ENCODE measurements at places on chromosomes 13 and 19.

GRCh38 chr19:33558856-33559255 lies 37.3 kb upstream of the PEPD start:
- DNase-seq = no peak

GRCh38 chr19:6312018-6312417 lies 21.4 kb downstream of the ACER1 start:
- DNase-seq = no peak

GRCh38 chr13:50990818-50991506 lies 81.4 kb downstream of the RNASEH2B start:
- DNase-seq = peak; percentile 88

- no peak for DNase-seq
Observed at GRCh38 chr19:2144190-2144589, 7.2 kb downstream of the AP3D1 start.

- no peak for DNase-seq
Observed at GRCh38 chr13:28585561-28585960, 73.4 kb upstream of the POMP start.

DNA sequence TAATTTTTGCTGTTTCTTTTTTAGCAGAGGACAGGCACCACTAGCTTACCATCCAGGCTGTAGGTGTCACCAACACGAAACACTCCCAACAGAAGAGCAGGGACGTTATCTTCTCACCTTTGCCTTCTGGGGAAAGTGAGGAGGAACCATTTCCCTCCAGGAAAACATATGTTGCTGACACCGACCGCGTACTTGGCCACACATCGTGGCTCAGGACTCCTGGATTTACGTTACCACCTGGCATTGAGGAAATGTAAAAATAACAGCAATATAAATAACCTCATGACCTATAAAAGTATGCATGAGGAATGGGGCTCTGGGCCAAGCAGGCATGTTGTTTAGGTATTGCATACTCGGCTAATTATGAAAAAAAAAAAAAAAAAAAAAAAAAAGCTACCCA lies 525.1 kb downstream of the MYO16 start:
- DNase-seq = no peak

DNA sequence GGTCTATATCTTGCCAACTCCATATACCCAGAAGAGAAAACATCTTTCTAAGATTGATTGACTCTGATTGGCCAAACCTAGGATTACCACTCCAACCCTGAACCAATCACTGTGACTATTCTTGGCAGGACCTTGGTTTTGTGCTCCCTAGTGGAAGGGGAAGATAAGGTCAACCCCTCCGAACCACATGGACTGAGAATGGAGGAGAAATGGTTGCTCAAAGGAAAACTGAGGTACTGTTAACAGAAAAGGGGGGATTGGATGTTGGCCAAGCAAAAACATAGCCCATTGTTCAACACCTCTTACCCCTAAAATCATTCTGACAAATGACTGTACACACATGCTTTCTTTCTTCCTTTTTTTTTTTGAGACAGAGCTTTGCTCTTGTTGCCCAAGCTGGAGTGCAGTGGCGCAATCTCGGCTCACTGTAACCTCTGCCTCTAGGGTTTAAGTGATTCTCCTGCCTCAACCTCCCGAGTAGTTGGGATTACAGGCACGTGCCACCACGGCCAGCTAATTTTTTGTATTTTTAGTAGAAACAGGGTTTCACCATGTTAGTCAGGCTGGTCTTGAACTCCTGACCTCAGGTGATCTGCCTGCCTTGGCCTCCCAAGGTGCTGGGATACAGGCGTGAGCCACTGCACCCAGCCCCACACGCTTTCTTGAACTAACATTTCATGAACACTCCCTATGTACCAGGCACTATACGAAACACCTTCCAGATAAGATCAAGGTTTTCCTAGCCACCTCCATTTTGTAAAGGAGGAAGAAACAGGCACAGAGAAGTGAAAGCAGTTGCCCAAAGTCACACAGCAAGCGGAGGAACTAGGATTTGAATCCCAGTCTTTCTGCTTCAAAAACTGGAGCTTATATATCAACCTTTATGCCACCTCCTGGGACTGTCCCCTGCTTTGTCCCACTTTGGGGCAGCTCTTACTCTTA lies 6.5 kb downstream of the MEIOSIN start:
- no peak for DNase-seq

DNA sequence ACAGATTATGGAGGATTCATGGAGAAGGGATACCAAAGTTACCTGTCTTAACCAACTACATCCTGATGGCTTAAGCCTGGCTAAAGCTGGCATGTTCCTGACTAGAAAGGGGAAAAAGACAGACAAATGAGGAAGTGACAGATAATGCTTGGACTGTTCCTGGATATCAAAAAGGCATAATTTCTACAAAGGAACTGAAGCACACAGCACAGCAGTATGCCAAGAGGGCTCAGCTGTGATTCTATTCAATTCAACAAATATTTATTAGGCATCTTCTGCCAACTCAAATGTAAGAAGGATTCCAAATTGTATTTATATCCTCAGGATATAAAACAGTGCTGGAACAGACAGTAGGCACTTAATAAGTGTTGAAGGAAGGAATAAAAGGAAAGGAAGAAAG lies 59.5 kb downstream of the KLF12 start:
- peak; percentile 72 for DNase-seq

DNA sequence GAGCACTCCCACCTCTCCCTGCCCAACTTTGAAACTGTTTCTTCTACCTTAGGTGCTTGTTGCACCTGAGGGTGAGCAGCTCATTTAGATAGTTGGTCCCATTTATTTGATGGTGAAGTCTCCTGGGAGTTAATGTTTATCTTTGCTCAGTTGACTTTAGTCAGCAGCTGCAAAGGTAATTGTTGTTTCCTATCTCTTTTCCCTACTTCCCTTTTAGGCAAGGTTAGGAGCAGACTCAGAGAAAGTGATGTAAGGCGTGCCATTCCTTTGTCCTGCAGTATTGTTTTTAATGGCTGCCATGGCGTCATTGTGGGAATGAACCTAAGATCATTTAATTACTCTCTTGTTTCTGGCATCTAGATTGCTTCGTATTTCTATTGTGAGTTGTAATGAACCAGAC lies 11.6 kb downstream of the AKAP11 start:
- DNase-seq = no peak

- no peak for DNase-seq
Observed at GRCh38 chr13:44096901-44097300, 217.2 kb downstream of the LACC1 start.

GRCh38 chr19:4684312-4685095 lies 14.4 kb upstream of the MYDGF start:
- DNase-seq = no peak

DNA sequence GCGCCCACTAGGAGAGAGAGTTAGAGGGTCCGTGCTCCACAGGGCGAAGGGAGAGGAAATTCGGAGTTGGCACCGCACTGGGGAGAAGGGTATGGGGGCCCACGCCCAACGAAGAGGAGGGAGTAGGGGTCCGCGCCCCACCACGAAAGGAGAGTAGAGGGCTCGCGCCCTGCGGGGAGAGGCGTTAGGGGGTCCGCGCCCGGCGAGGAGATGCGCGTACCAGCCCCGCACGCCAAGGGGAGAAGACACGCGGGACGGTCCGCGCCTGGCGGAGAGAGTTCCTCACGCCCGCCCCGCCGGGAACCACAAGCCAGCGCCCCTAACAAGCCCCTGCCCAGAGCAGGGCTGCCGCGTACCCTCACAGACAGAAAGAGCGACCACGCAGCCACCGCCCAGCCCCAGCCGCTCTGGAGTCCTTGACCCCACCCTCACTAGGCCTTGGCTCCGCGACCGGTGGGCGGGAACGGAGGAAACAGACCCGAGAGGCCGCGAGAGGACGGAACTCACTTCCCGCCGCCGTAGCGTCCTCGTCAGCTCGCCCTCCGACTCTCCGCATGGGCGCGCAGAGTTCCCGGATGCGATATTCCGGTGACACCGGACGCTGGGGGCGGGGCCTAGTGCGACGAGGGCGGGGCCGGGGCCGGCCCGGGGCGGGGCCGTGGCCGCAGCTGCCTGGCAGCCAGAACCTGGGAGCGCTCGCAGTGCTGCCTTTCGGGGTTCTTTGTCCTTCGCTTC lies 20.0 kb upstream of the ZSCAN18 start:
- no peak for DNase-seq

DNA sequence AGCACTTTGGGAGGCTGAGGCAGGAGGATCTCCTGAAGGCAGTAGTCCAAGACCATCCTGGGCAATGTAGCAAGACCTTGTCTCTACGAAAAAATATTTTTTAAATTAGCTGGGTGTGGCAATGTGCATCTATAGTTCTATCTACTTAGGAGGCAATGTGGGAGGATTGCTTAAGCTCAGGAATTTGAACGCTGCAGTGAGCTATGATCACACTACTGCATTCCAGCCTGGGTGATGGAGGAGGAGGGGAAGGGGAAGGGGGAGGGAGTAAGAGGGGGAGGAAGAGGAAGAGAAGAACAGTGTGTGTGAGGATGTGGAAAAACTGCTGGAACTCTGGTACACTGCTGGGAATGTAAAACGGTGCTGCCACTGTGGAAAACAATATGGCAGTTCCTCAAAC lies 9.2 kb upstream of the CLIP3 start:
- DNase-seq = peak; percentile 69

DNA sequence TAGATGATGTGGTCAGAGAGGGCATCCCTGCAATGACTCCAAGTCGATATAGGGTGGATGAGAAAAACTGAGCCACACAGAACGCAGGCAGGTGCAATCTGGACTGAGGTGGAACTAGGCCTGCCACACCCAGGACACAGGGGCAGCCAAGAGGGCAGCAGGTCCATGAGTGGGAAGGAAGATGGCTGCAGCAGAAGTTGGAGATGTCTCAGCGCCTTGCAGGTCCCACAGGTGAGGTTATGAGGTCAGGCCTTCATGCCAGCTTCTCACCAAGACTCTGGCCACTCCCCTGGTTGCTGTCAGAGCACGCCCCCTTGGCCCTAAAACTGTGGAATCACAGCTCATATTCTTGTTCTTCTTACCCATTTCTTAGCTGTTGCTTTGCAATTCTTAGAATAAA lies 147.7 kb upstream of the VSTM2B start:
- DNase-seq = no peak

- no peak for DNase-seq
Observed at GRCh38 chr19:55457683-55458457, 3.6 kb downstream of the ISOC2 start.

GRCh38 chr19:47541518-47541917 lies 26.7 kb upstream of the NAPA start:
- no peak for DNase-seq

DNA sequence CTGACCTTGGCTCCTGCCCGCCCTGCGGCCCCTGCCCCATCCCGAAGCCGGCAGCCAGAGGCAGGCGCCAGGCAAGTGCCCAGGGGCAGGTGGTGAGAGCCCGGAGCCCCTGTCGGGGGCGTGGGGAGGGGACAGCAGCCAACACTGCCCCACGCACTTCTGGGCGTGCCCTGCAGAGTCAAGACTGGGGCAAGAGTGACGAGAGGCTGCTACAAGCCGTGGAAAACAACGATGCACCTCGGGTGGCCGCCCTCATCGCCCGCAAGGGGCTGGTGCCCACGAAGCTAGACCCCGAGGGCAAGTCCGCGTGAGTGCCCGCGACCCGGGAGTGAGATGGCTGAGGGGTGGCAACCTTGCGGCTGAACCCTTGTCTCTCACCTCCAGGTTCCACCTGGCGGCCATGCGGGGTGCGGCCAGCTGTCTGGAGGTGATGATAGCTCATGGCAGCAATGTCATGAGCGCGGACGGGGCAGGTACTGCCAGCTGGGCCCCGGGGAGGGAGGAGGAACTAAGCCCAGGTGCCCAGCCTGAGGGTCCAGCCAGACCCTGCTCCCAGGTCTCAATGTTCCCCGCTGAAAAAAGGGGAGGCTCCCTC lies 17.3 kb downstream of the ANKRD24 start:
- no peak for DNase-seq

- no peak for DNase-seq
Observed at GRCh38 chr13:113534236-113534860, 43.8 kb upstream of the DCUN1D2 start.

GRCh38 chr13:94267581-94268366 lies 211.7 kb downstream of the DCT start:
- no peak for DNase-seq

- no peak for DNase-seq
Observed at GRCh38 chr13:105567951-105568525, 967.4 kb downstream of the EFNB2 start.

DNA sequence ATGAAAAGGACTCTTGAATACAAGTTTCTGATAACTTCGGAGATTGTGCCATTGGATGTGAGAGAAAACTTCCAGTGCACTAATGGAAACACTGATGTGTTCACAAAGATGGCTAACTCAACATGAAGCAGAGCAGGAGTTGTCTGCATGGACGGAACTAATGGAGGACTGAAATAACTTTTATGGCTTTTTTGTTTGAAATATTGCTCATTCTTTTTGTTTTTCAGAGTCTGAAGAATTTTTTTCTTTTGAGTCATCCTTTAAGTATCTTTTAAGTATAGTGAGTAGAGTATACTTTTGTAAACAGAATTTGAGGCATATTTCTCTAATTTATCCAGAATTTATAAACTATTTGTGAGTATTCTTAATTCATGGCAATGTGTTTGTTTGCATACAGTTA lies 25.7 kb downstream of the CRYL1 start:
- DNase-seq = no peak

GRCh38 chr19:7681340-7682174 lies 924 bp downstream of the TRAPPC5 start:
- peak; percentile 84 for DNase-seq

- no peak for DNase-seq
Observed at GRCh38 chr13:34347784-34348573, 530.0 kb downstream of the RFC3 start.

DNA sequence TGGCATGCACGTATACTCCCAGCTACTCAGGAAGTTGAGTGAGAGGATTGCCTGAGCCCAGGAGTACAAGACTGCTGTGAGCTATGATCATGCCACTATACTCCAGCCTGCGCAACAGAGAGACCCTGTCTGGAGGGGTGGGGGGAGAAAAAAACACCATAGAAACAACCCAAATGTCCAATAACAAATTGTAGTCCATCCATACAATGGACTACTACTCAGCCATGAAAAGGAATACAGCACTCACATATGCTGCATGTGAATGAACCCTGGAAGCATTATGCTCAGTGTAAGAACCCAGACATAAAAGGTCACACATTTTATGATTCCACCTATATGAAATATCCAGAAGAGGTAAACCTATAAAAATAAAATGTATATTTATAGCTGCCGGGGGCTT lies 42.3 kb downstream of the CD320 start:
- no peak for DNase-seq

GRCh38 chr19:15702534-15702930 lies 25.3 kb upstream of the OR10H2 start:
- peak; percentile 7 for DNase-seq

All from astrocyte of the hippocampus (primary cell).